NCI-H2081 treated with DMSO at 0.1 percent for 48 hours (cell line): ENCODE measurements at places on chromosomes 3 and 15.

DNA sequence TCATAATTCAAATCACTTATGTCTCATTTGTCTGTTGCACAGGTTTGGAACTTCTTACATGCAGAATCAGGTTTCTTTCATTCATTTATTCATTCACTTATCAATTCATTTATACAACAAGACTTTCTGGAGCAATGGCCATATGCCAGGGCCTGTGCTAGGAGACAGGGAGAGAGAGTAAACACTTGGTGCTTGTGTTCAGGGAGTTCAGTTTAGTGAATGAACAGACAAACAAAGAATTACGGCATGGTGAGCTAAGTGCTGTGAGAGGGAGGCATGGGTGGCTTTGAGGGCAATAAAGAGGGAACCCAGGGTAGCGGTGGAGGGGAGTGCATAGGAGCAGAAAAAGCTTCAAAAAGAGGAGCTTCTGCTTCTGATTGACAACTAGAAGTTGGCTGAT is 8.5 kb upstream of the IREB2 start:
- no peak for DNase-seq

DNA sequence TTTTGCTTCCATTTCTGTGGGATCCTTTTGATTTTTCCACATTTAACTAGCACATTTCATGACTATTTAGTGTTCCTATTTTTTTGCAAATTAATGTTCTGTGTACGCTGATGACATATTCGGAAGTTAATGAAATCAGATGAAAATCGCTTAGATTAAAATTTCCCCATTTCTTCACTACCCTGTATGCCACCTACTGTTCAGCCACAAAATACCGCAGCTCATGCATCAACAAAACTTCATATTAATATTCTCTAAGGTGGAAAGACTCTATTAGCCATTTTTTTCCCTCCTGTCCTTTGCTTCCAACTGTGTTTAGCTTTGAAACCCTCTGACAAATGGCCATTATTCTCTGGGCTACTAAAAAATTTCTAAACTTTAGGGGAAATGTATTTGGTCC is 300.6 kb downstream of the MECOM start:
- DNase-seq: no peak

DNA sequence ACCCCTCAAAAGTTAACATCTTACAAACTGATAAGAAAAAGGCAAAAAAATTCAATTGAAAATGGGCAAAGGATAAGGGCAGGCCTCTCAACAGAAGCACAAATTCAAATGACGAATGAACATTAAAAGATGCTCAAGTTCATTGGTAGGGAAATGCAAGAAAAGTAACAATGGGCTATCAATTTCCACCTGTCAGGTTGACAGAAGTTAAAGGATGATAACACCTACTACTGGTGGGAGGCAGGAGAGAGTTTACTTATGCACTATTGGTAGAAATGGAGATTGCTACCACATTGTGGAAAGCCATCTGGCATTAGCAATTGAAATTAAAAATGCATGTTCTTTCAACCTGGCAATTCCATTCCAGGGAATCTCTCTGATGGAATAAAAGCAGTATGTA is 35.6 kb upstream of the TNFAIP8L3 start:
- DNase-seq: no peak

DNA sequence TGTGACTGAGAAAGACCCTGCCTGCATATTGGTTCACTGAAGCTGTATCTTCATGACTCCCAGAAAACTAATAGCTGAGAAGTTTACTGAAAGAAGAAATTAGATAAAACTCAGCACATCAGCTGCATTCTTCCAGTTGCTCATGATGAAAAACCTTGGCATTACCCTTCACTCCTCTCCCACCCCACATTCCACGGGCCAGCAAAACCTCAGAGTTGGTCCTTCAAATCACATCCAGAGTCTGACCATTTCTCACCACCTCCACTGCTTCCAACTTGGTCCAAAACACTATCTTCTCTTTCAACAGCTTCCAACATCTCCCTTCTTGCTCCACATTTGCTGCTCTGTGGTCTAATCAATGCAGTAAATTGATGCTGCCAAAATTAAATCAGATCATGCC is 97.1 kb downstream of the CD47 start:
- no peak for DNase-seq

- no peak for DNase-seq
Observed at GRCh38 chr3:53146319-53146891, 14.6 kb upstream of the PRKCD start.

GRCh38 chr3:128923576-128923975 is 44.2 kb downstream of the ACAD9 start:
- no peak for DNase-seq
